ENCODE measurements at places on chromosomes 6 and 20.

GRCh38 chr20:62025832-62026563 is 39.7 kb downstream of the TAF4 start:
- DNase-seq = peak; percentile 42

GRCh38 chr6:150732765-150733539 is 132.6 kb upstream of the MTHFD1L start:
- DNase-seq = no peak

DNA sequence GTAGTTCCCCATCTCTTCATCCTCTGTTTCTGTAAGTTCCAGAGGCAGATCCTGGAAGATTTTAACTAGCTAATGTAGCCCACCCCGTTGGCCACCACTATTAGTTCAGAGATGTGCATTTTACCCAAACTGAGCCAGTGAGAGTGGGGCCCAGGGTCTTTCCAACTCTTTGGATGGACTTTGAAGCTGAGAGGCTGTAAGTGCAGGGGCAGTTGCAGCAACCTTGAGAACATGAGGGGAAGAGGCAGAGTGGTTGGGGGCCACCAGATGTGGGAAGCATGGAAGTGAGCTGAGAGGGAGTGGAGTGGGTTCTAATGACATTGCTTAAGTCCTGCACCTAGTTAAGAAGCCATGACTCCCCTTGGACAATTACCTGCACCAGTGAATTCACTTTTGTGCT is 72.2 kb downstream of the CDH26 start:
- DNase-seq = no peak

GRCh38 chr6:139648430-139649000 is 274.1 kb upstream of the CITED2 start:
- DNase-seq = no peak

DNA sequence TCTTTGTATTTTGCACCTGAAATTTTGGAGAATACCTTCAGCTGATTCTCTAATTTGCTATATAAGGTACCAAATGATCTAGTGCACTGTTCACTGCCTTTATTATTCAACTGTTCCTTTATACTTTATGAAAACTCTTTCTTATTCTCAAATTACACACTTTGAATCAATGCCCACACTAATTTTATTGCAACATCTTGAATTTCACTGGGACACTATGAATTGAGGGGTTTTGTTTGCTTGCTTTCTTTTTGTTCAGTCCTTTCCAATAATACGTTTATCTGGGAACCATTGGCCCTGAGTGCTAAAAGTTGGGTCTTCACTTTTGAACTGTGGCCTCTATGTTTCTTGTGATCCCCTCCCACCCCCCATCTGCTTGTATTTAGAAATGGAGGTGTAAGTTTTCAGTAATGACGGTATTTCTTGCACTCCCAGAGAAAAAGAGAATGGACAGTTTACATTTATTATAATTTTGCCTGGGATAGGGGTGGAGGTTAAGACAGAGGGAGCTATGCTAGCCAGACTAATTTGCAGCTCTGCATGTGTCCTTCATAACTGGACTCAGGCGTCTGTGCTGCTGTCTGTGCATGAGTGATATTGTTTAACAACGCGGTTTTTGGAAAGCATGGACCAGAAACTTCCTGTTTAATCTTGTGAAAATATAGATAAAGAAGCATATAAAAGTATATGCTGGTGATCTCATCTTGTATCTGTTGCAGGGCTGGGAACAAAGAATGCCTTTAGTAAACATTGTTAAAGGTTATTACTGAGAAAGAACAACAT is 98.1 kb downstream of the DNAH8 start:
- no peak for DNase-seq

DNA sequence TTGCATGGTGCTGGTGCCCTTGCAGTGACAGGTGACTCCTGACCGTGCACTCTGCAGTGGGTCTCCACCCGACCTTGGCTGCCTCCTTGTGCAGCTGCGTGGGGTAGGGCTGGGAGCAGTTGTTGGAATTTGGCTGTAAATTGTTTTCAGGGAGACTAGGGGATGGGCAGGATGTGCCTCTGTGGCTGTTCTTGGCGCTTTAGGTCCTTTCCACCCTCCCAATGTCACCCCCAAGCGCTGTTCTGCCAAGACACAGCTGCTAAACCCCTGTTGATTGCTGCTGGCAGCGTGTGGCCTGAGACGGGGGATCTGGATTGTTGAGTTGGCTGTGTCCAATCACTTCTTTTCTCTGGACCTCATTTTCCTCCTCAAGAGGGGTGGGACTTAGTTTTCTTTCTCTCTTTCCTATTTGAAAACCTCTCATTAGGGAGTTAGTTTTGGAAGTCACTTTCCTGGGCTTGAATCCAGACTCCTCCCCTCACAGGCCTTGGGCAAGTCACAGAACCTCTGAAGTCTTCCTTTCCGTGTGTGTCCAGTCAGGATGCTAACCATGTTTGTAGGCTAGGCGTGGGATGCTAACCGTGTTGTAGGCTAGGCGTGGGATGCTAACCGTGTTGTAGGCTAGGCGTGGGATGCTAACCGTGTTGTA is 8.5 kb downstream of the IGF2R start:
- DNase-seq = peak; percentile 77

GRCh38 chr6:45590696-45591184 is 213.0 kb upstream of the SUPT3H start:
- DNase-seq = no peak

- DNase-seq = no peak
Measured at GRCh38 chr6:25088513-25088912, 152.8 kb upstream of the RIPOR2 start.

DNA sequence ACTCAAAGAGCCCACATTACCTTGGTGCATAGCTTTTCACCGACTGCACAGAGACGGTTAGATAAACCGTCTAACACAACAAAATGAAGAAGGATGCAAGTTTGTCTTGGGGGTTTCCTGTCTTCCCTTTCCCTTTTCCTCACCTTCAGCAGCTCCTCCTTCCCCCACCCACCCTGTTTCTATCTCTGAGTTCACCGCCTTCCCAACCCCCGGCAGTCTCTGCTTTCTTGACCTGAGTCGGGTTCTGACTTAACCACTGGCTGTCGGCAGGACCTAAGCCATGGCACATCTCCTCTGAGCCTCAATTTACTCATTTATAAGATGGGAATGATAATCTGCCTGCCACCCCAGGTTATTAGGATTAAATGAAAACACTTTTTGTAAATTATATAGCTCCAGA is 25.8 kb upstream of the CNKSR3 start:
- DNase-seq = no peak

Measured in left ventricle myocardium superior (tissue), 1 donor.